Liver (tissue), 10 donors: ENCODE measurements at places on chromosomes 5 and 9. TPM values are rescaled to one million over a fixed set of nuclear protein-coding genes. Genes with fewer than 3 reads are reported as not detected.

The ROPN1L gene
- 1.3 TPM for total RNA-seq

The WDR41 gene
- 21.2 TPM for total RNA-seq

The DCAF12 gene
- total RNA-seq = 19.1 TPM

The SLC34A1 gene
- total RNA-seq = 0.23 TPM

The GPR150 gene
- total RNA-seq = 0.08 TPM

The ERBIN gene
- 44.3 TPM for total RNA-seq

The URM1 gene
- 17.3 TPM for total RNA-seq

The C5orf22 gene
- 7.7 TPM for total RNA-seq

The ZNF169 gene
- total RNA-seq = 1.9 TPM

The ENHO gene
- 9.6 TPM for total RNA-seq

The OLFM1 gene
- 3.7 TPM for total RNA-seq

The LRRC14B gene
- total RNA-seq = not detected

The ADGRD2 gene
- not detected for total RNA-seq

The SOWAHA gene
- 1.9 TPM for total RNA-seq

The NOP16 gene
- total RNA-seq = 6.1 TPM

The EDIL3 gene
- total RNA-seq = 12.0 TPM

The FXN gene
- total RNA-seq = 17.2 TPM

The GDNF gene
- 0.25 TPM for total RNA-seq

The ZDHHC11B gene
- 0.37 TPM for total RNA-seq

The ACOT12 gene
- 76.4 TPM for total RNA-seq

The ALDH1B1 gene
- total RNA-seq = 18.9 TPM

The TMEM232 gene
- total RNA-seq = 2.5 TPM

The CD274 gene
- 2.5 TPM for total RNA-seq

The ERCC6L2 gene
- total RNA-seq = 46.0 TPM

The CD72 gene
- total RNA-seq = 4.7 TPM

The ENC1 gene
- total RNA-seq = 34.4 TPM

The NANS gene
- 23.4 TPM for total RNA-seq

The SPATA24 gene
- 1.8 TPM for total RNA-seq

The PAEP gene
- not detected for total RNA-seq

The C5orf52 gene
- not detected for total RNA-seq

The TXNDC15 gene
- total RNA-seq = 53.1 TPM

The ECSCR gene
- 3.4 TPM for total RNA-seq

The PAM gene
- total RNA-seq = 27.5 TPM

The SMIM32 gene
- not detected for total RNA-seq

The FAM151B gene
- 2.0 TPM for total RNA-seq

The GNG10 gene
- 15.9 TPM for total RNA-seq
